ENCODE measurements at places on chromosomes 6 and 20. TPM values are rescaled to one million over a fixed set of nuclear protein-coding genes. Genes with fewer than 3 reads are reported as not detected.

GRCh38 chr20:431012-431904, 23.2 kb downstream of the RBCK1 start:
- peak; percentile 48 for DNase-seq

GRCh38 chr6:18115356-18115755, 7.1 kb downstream of the NHLRC1 start:
- no peak for DNase-seq

Gene FAM209B
- 0.29 TPM for polyA plus RNA-seq

Gene C20orf144
- 0.25 TPM for polyA plus RNA-seq

Gene VWA7
- polyA plus RNA-seq = 8.5 TPM

Gene IMPG1
- polyA plus RNA-seq = 2.4 TPM

DNA sequence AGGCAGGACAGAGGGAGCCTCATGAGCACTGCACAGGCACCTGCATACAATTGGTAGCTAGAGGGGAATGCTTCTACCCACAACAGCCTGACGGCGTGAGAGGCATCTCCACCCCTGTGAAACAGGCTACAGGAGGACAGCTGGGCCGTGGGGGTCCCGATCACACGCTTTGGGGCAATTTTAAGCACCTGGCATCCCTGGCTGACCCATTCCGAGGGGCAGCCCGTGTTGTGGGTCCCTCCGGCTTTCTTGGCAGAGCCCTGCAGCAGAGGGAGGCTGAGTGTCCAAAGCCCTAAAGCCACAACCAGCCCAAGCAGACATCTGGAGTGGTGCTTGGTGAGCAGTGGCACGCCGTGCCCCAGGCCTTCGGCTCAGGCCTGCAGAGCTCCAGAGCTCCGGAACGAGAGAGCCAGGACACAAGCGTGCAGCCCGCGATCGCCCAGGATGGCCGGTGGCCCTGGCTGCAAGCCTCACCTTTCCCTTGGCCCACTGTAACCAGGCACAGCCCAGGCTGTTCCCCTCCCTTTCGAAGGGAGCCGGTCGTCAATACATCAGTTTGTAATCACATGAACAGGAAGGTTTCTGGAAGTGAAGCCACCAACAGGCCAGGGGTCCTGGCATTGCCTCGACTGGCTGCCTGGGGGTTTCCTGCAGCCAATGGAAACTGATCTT, 81.4 kb downstream of the DLL1 start:
- DNase-seq = no peak

GRCh38 chr6:167245591-167245990, 45.5 kb upstream of the UNC93A start:
- no peak for DNase-seq

DNA sequence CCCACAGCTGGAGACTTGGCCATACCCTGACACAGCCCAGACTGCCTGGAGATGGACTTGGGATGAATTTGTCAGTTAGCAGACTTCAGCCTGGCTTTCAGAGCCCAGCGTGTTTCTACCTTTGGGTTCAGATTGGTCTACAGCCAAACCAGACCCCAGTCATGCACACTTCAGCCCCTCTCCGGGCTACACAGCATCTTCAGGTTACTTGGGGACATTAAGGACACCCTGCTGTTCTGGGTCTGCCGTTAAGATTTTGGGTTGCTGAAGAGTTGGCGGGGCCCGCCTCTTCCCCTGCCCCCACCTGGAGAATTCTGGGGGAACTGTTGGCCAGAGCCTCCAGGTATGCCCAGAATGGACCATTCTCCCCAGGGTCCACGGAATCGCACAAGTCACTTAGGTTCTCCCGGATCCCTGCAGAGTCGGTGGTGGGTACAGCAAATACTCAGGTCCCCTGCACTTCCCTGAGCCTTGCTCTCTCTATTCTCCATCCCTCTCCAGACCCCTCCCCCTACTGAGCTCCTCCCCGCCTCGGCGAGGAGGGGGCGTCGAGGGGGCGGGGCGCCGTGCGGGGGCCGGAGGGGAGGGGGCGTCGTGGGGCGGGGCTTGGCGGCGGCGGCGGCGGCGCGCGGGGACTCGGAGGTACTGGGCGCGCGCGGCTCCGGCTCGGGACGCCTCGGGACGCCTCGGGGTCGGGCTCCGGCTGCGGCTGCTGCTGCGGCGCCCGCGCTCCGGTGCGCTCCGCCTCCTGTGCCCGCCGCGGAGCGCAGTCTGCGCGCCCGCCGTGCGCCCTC, at the start of gene PTK7:
Gene PTK7 (plus strand): TSS at position 645 of the 794 bp plus-strand sequence. CDS start 175 bp downstream, outside the sequence.
- peak; percentile 85 for DNase-seq

GRCh38 chr20:32062776-32063170, 10.7 kb downstream of the HCK start:
- DNase-seq = no peak

DNA sequence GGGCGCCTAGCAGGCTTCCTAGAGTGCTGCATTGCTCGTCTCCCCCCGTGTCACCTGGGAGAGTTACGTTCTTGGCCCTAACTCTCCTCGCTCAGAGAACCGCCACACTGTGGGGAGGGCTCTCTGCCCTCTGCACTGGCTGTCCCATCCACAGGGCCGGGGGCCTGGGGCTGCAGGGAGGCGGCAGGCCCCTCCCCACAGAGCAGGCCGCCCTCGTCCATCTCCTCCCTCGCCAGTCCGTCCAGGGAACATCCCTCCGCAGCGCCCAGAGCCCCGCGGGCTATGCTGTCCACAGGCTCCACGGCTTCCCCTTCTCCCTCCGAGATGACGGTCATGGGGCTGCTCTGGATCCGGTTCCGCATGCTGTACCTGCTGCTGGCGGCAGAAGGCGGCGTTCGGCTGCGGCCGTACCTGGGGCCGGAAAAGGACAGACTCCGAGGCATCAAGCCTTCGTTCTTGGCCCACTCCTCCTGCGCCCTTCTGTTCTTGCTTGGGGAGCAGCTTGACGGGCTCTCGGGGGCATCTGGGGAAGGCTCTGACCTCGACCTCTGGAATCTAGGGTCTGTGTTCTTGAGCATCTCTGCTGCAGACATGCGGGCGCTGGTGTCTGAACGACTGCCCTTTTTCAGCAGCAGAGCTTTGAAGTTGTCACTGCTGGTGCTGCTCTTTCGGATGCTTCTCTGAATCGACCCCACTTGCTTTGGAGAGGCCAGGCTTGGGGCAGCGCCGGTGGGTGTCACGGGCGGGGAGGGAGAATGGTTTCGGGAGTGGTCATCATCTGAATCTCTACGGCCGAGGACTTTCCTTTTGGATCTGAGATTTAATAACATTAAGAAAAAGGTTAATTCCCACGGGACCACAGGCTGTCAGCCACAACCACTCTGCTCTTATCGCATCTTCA, 20.2 kb downstream of the HEBP2 start:
- no peak for DNase-seq

DNA sequence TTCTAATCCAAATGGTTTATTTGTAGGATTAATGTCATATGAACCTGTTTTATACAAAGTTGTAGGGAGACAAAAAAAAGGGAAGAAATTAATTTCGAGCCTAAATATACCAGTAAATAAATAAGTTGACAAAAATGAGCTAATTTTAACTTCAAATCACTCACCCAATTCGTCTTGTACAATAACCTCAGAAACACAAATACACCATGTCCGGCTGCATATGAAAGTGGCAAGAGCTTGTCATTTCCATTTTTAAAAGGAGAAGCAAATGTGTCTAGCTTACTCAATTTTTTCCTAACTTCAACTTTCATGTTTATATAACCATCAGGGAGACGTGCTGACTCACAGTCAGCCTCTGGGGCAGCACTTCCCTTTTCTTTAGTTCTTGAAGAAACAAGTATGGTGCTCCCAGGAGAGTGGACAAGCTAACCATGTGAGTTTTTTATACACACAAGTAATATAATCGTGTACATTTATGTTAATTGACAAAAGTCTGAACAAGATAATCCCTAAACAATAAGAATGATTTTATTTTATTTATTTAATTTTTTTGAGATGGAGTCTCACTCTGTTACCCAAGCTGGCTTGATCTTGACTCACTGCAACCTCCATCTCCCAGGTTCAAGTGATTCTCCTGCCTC, 55.5 kb upstream of the SGK1 start:
- DNase-seq = no peak

Gene DCDC2
- polyA plus RNA-seq = 145 TPM

- DNase-seq = no peak
Observed at GRCh38 chr6:70375882-70376281, 37.4 kb upstream of the FAM135A start.

Gene MOG
- polyA plus RNA-seq = not detected
